ENCODE measurements at places on chromosomes 6 and 20.

GRCh38 chr6:169048865-169049205, 204.8 kb downstream of the THBS2 start:
- DNase-seq: no peak

- DNase-seq: no peak
Observed at GRCh38 chr6:39870950-39871349, 63.3 kb downstream of the MOCS1 start.

- DNase-seq: no peak
Observed at GRCh38 chr6:140979642-140980091, 1153.1 kb upstream of the GJE1 start.

DNA sequence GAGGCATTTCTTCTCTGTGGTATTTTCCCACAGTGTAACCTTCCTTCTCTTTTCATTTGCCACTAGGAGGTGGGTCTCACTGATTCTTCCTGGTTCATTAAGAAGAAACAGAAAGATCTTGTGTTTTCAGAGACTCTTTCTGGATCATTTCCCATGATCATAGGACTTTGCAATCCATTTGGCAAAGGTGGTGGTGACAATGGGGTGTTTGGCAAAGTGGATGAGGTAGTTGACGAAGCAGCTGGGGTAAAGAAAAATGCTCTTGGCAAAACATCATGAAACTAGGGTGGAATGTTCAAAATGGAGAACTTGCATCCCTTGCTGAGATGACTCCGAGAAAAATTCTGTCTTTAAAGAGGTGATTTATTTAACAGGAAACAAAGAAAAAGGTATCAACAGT, 50.6 kb downstream of the TRAF3IP2 start:
- DNase-seq: no peak

GRCh38 chr20:62773845-62774714, 22.2 kb upstream of the MRGBP start:
- no peak for DNase-seq

GRCh38 chr6:168122521-168122920, 43.5 kb upstream of the FRMD1 start:
- no peak for DNase-seq

- no peak for DNase-seq
Observed at GRCh38 chr20:59102841-59103299, 60.3 kb upstream of the PRELID3B start.

- no peak for DNase-seq
Observed at GRCh38 chr6:36838896-36839748, at the start of gene CPNE5. TSS of gene CPNE5 (minus strand) at chr6:36839444. CDS start at chr6:36839377, 67 bp downstream.

DNA sequence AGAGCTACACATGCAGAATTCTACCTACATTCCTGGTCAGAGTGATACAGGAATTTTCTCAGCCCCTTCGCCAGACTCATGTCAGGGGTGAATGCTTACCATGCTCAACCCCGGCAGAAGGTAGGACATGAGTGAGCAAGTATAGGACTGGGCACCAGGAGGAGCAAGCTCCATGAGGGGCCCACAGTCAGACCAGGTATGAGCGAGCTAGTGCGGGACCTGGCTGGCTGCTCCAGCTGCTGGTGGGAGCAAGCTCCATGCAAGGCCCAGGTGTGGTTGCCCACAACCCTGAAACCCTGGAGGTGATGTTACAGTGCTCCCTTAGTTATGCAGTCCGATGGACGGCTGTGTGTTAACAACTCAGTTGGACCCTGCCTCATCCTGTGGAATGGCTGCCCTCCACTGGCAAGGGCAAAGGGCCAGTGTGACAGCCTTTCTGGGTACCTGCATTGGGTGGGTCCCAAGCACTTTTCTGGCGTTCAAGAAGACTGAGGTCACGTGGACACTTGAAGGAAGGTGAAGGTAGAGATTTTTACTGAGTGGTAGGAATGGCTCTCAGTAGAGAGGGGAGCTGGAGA, 503.5 kb upstream of the CITED2 start:
- no peak for DNase-seq

DNA sequence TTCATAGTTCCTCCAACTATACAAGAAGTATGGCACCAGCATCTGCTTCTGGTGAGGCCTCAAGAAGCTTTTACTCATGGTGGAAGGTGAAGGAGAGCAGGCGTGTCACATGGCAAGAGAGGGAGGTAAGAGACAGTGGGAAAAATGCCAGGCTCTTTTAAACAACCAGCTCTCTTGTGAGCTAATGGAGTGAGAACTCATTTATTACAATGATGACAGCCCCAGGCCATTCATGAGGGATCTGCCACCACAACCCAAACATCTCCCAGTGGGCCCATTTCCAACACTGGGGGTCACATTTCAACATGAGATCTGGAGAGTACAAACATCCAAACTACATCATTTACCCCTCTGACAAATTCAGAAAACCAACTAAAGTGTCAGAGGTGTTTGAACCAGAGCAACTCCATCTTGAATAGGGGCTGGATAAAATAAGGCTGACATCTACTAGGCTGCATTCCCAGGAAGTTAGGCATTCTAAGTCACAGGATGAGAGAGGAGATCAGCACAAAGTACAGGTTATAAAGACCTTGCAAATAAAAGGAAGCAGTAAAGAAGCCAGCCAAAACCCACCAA, 2.2 kb upstream of the UBD start:
- DNase-seq: no peak

- no peak for DNase-seq
Observed at GRCh38 chr20:7687065-7687464, 253.2 kb downstream of the HAO1 start.

GRCh38 chr20:53320701-53321100, 272.9 kb downstream of the ZNF217 start:
- DNase-seq: no peak

GRCh38 chr6:143807103-143807772, 35.9 kb upstream of the LTV1 start:
- no peak for DNase-seq

DNA sequence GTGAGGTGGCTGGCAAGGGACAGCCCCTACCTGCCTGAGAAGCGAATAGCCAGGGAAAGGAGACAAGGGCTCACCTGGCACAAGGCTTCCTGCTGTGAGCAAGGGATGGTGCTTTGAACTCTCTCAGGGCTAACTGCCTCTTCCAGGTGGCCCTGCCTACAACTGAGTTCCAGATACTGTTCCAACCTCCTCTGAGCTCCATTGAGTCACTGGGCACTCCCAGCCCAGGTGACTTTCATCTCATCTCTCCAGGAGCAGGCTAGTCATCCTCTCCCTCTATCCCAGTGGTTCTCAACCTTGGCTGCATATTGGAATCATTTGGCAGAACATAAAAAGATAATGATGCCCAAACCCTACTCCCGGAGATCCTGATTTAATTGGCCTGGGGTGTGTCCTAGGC, 374.0 kb upstream of the ZFP64 start:
- DNase-seq: no peak

DNA sequence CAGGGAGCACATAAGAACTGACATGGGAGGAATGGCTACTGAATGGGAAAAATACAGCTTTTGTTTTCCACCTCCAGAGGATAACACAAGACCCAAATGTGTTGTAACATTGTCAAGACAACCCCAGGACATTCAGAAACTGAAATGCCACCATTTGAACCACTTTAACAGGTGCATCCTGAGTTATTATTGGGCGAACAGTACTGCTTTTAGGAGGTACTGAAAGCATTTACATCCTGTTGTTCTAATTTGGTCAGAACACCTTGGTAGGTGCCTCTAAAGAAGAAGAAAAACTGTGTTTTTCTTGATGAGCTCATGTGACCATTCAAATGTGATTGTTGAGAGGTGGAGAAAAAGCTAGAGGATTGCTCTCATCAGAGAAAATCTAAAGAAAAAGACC, 6.4 kb upstream of the TXNDC5 start:
- no peak for DNase-seq

GRCh38 chr20:47878601-47879027, 93.3 kb upstream of the SULF2 start:
- no peak for DNase-seq

DNA sequence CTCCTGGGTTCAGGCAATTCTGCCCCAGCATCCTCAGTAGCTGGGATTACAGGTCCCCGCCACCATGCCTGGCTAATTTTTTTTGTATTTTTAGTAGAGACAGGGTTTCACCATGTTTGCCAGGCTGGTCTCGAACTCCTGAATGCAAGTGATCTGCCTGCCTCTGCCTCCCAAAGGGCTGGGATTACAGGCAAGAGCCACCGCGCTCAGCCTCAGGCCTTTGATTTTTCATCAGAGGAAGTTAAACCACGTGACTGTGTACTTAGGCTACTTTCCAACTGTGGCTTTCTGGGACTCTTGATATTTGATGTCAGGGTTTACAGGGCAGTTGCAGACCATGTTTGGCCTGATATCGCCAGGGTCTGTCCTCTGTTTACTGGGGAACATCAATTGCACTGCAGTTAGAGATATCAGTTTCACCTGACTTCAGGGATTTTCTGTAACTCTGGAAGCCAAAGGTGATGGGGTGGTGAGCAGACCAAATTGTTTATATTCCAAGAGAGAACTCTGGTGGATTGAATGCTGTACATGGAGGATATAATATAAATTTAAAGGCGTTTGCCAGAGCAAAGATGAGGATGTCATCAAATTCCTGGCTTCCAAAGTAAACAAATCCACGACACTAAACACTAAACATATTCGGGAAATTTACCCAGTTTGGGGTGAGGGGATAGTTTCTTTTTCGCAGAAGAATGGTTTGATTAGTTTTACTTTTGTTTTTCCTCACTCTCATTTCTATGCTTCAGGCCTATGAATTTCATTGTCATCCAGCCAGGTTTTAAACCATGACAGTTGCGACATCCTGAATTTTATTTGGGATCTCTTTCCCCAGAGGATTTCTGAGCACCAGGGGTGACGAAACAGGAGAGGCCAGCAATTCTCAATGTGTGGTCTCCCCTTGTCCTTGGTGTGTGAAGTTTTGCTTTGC, 4.2 kb downstream of the PSMF1 start:
- DNase-seq: no peak

GRCh38 chr6:42049116-42049809, 1.1 kb upstream of the TAF8 start:
- no peak for DNase-seq

DNA sequence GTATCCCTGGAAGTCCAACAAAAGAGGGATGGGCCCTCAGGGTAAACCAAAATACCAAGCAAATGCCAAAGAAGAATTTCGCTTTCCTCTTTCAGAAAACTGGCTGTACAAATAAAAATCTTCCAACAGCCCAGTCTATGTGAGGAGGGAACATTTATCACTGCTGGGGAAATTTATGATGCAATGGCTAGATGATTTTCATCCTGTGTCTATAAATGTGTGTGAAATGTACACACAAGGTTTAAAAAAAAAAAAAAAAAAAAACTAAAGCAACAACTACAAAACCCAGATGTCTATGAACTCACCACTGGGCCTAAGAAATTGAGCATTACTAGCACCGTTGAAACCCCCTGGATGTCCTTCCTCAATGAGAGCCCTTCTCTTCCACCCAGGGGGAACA, 68.7 kb upstream of the SLC4A11 start:
- no peak for DNase-seq

GRCh38 chr20:37759052-37759553, 65.3 kb downstream of the CTNNBL1 start:
- no peak for DNase-seq

- DNase-seq: no peak
Observed at GRCh38 chr6:39017547-39017880, 31.1 kb upstream of the GLP1R start.

- DNase-seq: no peak
Observed at GRCh38 chr6:18264923-18265377, 620 bp upstream of the DEK start.

DNA sequence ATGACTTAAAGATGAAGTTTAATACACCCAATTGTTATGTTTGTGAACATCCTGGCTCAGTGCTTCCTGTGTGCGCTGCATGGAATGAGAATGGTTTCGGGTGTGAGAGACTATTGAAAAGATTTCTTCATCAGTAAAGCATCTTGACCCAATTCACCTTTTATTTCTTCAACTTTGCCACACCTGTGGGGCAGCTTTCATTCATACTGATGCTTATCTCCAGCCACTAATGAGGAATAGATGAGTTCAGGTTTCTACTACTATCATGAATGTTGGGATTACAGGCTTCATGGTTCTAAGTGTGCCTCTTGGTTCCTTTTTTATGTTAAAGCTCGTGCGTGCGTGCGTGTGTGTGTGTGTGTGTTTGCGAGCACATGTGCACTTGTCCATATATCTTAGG, 373.7 kb upstream of the SOX4 start:
- no peak for DNase-seq

DNA sequence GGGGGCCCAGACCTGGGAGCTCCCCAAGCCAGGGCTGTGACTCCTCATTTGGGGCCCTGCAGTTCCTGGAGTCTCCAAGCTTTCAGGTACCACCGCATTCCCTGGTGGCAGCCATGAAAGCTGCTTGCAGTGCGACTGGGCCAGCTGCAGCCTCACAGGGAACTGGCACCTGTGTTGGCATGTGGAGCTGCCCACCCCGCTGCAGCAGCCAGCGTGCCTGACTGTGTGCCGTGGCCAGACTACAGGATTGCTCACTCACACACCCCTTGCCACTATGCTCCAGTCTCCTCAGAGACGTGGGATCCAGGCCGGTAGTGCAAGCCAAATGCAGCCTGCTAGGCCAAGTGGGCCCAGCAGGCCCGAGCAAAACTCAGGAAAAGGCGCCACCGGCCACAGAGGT, 450.7 kb downstream of the COL12A1 start:
- no peak for DNase-seq

DNA sequence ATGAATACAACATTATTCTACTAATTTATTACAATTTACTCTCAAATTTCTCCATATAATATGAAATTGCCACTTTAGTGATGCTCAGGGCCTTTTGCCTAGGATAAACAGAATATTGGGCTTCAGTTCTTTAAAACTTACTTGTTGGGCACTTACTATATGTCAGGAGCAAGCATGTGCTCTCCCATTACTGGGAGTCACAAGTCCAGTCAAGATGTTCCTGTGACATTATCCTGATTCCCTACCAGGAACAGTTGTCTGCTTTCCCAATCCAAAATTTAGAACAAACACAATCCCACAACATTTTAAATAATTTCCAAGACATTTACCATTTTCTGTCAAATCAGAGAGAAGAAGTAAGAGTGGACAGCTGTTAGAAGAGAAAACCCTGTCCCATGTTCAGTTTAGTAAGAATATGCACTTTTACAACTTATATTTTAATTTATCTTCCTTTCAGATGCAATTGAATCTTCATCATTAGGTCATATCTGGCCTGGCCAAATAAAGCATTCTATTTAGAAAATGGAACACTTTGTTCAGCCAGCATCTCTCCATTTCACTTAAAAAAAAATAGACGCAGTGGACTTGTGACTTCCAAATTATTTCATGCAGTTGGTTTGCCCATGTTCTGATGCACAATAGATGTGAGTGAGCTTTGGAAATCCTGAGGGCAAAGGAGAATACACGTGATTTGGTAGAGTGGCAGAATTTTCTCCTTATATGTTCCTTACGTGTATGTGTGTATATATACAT, 159.8 kb downstream of the CLIC5 start:
- no peak for DNase-seq

Data from GM12892 (cell line).